ENCODE measurements at places on chromosomes 1 and 21.

DNA sequence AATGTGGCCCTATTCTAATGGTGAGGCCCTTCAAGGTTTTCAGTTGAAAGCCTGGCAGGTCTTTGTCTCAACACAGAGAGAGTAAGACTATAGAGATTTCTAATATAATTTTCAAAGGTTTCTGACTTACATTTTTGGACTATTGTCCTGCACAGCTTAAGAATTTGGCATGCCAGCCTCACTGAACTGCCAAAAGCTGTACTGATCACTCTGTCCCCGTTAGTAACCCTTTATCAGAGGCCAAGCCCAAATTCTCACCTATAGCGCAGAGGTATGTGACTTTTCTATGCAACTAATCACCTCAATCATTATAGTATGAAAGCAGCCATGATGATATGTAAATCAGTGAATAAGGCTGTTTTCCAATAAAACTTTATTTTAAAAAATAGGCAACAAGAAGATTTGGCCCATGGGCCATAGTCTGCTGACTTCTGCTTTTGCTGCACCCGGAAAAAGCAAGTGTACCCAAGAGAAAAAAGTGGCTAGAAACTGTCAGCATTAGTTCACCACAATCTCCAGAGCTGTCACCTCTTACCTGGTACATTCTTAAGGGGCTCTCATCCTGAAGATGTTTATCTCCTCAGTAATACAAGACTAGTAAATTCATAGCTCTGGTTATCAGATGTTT, 85.4 kb downstream of the PIGK start:
- DNase-seq, result no peak

DNA sequence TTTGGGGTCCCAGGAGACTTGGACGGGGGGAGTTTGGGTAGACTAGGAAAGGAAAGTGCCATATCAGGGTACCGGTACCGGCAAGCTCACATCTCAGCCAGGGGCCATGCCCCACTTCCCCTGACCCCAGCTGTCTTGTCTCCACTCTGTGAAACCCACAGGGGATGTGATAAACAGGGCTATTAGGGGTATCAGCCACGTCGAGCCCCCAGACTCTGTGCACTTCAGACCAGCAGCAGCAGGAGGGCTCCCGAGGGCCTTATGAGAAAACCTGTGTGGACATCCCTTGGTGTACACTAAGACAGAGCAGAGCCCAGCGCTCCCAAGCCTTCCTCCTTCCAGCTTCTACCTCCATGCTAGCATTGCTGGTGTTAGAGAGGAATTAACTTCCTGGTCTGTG, 46.3 kb downstream of the TNNT2 start:
- DNase-seq, result no peak

DNA sequence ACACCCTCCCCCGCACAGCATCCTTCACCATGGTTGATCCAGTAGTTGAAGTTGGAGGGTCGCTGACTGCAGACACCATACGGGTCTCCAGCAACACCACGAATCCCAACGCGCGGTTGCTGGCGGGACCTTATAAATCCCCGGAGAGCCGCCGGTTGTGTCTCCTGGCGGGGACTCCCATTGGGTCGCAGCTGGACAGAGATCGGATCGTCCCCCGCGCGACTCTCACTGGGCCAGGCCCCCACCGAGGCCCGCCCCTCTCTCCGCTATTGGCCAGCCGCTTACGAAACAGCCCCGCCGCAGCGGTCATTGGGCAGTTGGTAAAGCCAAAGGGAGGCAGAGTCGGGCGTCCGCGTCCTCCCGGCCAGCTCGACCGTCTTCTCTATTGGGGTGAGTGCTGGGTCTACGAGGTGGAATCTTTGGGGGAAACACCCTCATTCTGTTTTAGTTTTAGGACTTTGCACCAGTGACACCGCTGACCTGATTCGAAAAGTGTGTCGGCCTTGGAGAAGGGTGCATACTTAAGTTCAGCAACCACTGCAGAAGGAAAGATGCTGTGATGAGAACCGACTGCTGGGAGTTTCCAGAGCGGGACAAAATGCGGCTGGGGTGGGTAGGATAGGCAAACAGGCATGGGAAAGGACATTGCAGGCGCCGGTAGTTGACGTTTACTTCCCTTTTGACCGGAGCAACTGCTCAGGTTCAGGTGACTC, 27.4 kb downstream of the RABIF start:
- peak; percentile 89 for DNase-seq

DNA sequence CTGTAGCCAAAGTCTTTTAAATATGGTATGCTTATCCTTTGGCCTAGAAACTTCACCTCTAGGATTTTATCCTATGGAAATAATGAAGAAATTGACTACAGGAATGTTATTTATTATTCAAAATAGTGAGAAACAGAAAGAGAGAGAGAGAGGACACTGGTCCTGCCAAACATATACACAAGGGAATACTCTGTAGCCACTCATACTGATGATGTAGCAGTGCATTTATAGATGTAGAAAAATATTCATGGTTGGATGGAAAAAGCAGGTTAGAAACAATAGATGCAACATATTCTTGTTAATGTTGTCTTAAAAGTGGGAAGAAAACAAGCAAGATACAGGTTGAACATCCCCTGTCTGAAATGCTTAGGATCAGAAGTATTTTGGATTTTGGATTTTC, 22.2 kb upstream of the EPHB2 start:
- DNase-seq, result no peak

- no peak for DNase-seq
Measured at GRCh38 chr1:186225096-186225495, 150.0 kb downstream of the TPR start.

DNA sequence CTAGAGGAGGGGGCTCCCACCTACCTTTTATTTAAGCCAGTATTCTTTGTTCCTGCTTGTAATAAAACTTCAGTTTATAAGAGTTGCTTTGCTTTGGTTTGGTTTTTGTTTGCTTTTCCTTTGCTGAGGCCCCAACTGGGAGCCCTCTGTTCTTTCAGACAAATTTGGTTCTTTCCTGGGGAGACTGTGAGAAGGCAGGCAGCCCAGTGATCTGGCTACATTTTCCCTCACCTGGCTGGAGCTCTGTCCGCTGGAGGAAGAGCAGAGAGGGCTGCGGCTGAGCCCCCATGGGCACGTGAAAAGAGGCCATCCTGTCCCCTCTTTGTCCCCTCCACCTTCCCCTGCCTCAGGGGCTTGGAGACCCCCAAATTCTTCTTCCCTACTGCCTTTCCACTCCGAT, 7.3 kb upstream of the SFN start:
- DNase-seq, result no peak

- DNase-seq, result no peak
Measured at GRCh38 chr1:163039707-163040093, 29.5 kb upstream of the RGS4 start.

GRCh38 chr1:228212415-228212965, 4.6 kb downstream of the OBSCN start:
- no peak for DNase-seq
